ENCODE measurements at places on chromosomes 7 and 10.

DNA sequence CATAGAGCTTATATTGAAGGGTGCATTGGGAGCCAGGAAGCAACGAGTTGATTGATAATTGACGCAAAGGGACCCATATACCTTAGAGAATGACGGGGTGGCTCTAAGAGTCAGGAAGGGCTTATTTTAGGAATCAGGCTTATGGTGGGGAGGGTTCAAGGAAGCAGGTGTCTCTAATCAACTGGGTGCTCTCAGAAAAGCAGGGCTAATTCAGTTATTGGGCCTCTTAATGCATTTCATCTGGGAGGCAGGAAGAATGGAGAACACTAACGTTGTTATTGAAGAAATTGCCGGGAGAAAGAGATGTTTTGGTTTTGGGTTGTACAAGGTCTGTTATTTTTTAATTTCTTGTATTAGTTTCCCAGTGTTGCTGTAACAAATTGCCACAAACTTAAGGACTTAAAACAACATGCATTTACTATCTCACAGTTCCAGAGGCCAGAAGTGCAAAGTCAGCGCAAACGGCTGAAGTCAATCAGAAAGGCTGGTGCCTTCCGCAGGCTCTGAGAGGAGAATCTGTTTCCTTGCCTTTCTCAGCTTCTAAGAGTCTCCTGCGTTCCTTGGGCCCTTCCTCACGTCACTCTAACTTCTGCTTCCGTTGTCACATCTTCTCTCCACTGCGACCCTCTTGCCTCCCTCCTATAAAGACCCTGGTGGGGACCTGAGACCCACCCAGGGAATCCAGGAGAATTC, 328.4 kb upstream of the C7orf33 start:
- DNase-seq = no peak

GRCh38 chr7:1254281-1255079, 21.8 kb downstream of the UNCX start:
- no peak for DNase-seq

DNA sequence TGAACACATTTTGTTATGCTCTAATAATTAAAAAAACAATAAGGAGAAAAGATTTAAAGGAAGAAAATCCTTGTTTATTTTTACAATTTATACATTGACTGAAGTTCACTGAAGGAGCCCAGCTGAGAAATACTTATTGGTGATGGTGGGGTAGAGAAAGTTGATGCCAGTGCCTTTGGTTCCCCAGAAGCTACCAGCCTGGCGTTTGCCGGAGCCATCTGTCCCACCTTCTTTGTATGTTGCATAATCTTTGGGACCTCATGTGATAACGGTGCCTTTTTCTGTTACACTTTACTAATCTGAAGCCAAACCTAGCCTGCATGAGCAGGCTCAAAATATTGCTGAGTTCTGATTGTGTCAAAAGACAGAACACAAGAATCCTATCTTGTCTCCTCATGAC, 22.7 kb downstream of the ZNF365 start:
- DNase-seq = no peak

- DNase-seq = no peak
Observed at GRCh38 chr7:87624628-87625027, 3.6 kb upstream of the RUNDC3B start.

- DNase-seq = no peak
Observed at GRCh38 chr7:95501261-95501832, 15.6 kb downstream of the ASB4 start.

DNA sequence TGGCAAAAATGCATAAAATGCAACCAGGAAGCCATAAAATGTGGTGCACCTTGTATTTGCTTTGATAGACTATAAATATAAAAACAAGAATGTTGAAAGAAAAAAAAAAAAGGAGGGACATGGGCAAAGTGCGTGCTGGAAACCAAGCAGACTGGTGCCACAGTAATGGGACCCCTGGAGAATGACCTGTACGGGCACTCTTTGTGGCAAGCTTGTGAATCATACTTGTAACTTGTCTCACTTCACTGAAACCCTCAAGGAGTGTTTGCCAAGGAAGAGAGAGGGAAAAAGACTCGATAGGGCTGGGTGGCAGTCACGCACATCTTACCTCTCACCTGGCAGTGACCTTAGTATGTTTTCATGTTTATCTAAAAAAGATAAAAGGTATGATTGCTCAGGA, 1183.6 kb downstream of the GATA3 start:
- no peak for DNase-seq

DNA sequence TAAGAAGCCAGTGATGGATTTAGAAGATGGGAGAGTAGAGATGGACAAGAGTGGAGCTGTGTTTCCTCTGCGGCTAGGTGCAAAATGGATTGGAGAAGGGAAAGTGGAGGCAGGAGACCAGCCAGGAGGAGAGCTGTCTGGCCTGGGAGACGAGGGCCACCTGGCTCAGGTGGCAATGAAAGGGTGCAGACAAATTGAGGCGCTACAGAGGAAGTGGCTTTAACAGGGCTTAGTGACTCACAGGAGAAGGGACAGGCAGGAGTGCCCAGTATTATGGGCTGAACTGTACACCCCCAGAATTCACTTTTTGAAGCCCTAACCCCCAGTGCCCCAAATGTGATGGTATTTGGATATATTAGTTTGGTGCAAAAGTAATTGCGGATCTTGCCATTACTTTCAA, 65.6 kb upstream of the DUSP5 start:
- DNase-seq = no peak

- DNase-seq = no peak
Observed at GRCh38 chr7:130145424-130146100, 59.6 kb downstream of the TMEM209 start.

DNA sequence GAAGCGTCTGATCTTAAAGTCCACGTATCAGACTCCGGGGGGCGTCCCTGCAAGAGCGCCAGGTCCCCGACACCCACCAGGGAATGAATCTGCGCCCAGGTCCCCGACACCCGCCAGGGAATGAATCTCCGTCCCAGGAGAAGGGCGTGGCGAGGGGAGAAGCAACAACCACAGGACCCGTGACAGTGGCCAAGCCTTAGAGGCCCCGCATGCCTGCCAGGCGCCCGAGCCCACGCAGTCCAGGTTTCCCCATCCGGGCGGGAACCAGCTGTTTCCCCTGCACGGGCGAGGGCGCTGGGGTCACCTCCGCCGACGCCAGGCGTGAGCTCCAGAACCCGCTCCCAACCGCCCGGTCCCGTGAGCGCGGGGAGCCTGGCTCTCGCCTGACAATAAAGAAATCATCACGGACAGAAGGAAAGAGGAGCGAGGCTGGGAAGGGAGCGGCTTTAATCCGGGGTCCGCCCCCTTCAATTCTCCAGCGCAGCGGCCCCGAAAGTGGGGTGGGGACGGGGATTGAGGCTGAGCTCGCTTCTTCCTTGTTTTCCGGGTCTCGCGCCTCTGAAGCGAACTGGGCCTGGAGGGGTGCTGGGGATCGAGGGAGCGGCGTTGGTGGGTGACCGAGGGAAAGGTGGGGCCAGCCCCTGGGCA, 29.0 kb upstream of the BMS1 start:
- DNase-seq = no peak

- no peak for DNase-seq
Observed at GRCh38 chr10:128440513-128441160, 314.4 kb upstream of the MKI67 start.

- no peak for DNase-seq
Observed at GRCh38 chr7:2106924-2107323, 125.8 kb downstream of the MAD1L1 start.

GRCh38 chr7:22213081-22213480, 143.9 kb downstream of the RAPGEF5 start:
- no peak for DNase-seq

GRCh38 chr7:954330-955238, at the start of gene ADAP1:
Gene ADAP1, minus strand, starts transcription at chr7:954680. Its CDS starts 203 bp downstream, at chr7:954477.
- no peak for DNase-seq

DNA sequence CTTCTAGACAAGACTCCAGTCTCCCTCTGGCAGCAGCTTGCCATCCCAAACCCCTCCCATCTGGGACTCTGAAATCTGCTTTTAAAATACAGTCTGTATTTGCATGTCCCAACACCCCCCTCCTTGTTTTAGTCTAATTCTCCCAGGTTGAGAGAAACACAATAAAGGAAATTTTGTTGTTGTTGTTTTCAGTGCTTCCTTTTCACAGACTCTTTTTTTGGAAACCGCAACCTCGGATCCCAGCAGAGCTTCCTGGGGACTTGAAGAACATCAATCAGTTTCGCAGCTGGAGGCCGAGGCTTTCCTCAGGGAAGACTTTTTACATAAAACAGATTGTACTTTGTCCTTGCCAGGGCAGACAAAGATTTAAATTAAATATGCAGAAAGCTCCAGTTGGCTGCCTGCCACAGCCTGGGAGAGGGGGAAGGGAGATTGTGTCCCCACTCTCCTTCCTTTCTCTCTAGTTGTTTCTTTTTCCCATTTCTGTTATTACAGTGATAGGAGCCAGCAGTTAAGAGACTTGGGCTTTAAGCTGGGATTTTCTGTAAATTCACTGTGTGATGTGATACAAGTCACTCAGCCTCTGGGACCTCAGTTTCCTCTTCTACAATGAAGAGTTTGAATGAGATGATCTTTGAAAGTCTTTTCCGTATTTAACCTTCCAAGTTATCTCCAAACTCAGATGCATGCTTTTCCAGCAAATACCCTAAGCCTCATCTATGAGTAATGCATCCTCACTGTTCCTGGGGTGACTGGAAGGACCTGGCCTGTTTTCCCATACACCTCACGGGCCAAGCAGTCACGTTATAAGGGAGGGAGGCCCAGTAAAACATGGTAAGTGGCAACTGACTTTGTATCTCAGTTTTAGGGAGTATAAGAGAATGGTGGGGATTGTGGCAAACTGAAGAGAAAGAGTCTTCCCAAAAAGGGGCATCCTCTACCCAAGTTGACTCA, 192.3 kb downstream of the REEP3 start:
- DNase-seq = peak; percentile 83

DNA sequence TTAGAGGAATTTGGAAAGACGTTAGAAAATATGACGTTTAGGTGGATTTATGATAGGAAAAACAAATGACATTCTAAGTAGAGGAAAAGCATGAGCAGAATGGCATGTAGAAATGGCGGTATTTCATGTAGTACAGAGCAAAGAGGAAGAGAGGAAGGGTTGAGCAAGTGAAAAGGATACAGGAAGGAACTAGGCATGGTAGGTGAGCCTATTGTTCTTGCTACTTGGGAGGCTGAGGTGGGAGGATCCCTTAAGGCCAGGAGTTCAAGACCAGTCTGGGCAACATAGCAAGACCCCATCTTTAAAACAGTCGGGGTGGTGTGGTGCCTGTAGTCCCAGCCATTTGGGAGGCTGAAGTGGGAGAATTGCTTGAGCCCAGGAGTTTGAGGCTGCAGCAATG, 1.2 kb downstream of the GTPBP10 start:
- DNase-seq = no peak

DNA sequence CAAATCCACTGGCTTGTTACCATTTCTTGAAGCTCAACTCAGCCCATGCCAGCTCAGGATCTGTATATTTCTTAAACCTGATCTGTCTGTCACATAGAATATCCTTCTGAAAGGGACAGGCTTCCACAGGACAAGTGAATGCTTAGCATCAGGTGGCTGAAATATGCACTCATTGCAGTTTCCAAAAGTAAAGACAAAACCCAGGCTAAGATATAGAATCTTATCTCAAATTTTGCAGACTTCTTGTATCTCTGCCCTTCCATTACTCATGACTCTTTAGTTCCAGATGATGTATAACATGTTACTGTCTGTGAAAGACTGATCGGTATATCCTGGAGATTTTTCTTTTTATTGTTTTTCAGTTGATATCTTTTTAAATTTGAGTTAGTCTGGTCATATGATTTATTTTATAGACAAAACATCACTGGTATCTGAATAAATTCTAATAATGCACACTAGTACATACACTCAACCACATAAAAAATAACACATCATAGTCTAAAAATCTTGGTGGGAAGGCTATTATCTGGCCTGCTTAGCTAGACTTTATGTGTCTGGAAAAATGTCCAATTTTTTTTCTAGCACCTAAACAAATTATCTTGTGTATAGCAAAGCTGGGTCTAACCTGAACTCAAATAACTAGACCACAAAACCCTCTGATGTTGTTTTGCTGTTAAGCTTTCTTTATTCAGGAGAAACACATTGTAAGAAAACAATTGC, 182.6 kb downstream of the ADAM12 start:
- no peak for DNase-seq

DNA sequence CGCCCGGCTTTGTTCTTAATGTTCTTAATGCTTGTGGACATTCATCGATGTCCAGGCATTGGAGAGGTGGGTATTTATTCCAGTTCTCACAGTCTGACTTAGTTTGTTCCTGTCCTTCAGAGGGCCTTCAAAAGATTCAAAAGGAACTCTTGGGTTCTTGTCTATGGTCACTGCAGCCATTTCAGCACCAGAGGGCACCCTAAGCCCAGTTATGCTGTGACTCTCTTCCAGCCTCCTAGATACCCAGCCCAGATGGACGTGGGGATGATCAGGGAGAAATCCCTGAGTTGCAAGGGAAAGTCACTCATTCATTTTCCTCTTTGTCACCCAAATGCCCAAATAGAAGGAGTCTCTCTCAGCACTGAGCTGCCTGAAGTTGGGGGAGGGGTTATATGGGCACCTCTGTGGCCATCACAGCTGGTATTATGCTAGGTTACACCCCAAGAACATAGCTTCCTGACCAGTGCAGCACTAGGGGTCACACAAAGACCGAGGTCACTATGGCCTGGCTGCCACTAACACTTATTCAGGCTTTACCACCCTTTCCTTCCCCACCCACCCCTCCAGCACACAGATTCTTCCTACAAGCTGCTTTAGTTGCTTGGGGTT, 26.5 kb upstream of the CCDC126 start:
- peak; percentile 35 for DNase-seq

DNA sequence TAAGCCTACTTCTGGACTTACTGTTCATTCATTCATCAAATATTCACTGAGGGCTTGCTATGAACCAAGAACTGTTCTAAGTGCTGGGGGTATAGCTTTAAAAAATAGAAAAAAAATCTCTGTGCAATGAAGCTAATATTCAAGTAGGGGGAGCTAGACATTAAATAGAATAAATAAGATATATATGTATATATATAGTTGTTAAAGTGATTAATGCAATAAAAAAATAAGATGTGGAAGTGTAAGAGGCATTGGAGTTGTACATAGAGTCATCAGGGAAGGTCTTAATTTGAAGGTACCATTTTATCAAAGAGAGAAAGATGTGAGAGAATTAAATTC, 181.2 kb upstream of the AGR3 start:
- DNase-seq = no peak

DNA sequence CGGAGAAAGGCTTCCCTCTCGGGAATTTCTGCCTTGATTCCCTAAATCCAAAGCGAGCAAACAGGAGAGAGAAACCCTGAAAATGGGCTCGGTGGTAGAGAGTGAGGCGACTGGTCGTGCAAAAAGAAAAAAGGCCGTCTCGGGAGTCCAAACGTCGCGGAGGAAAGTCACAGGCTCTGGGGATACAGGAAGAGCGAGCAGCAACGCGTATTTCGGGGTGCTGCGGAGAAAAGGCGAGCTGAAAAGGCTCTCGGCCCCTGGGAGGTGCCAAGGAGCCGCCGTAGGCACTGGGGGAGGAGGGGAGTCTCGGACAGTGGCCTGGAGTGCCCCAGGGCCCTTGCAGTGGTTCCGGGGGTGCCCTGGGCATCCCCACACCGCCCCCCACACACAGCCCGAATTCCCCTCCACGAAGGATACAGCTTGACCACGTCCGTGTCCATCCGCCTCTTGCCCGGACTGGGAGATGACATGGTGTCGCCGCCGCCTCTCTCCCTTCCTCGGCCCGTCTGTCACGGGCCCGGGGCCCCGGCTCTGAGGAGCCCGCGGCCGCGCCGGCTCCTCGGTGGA, 591 bp downstream of the UBE2H start:
- no peak for DNase-seq

Measured in DMS 273 treated with DMSO at 0.1 percent for 48 hours (cell line).